ENCODE measurements at places on chromosomes 7 and 10. TPM values are rescaled to one million over a fixed set of nuclear protein-coding genes. Genes with fewer than 3 reads are reported as not detected.

The ITIH2 gene
- total RNA-seq: not detected

The SH2D4B gene
- total RNA-seq: not detected

The RBP3 gene
- not detected for total RNA-seq

The TLL2 gene
- total RNA-seq: 0.36 TPM

The DPY19L1 gene
- 17.1 TPM for total RNA-seq

The CDHR1 gene
- total RNA-seq: 0.27 TPM

The EMX2 gene
- not detected for total RNA-seq

The CPA2 gene
- total RNA-seq: not detected

The TMEM229A gene
- not detected for total RNA-seq

The SLC29A4 gene
- total RNA-seq: 1.1 TPM

The PKD2L1 gene
- total RNA-seq: not detected

The STRIP2 gene
- 4.4 TPM for total RNA-seq

The TMEM130 gene
- 3.2 TPM for total RNA-seq

The ZCWPW1 gene
- 7.8 TPM for total RNA-seq

The CLRN3 gene
- not detected for total RNA-seq

The ZNF107 gene
- total RNA-seq: 3.0 TPM

The DNAH11 gene
- 1.2 TPM for total RNA-seq

The PTPN20 gene
- 1.8 TPM for total RNA-seq

The AGMO gene
- not detected for total RNA-seq

The JAKMIP3 gene
- 0.71 TPM for total RNA-seq

The ASAH2 gene
- total RNA-seq: 0.14 TPM

The OPN4 gene
- total RNA-seq: not detected

The TMEM196 gene
- 0.16 TPM for total RNA-seq

The WEE2 gene
- total RNA-seq: not detected

The GRM3 gene
- total RNA-seq: not detected

The PAPSS2 gene
- total RNA-seq: 8.6 TPM

The TLX1 gene
- total RNA-seq: not detected

The HTR7 gene
- total RNA-seq: 1.2 TPM

The CALHM2 gene
- 50.0 TPM for total RNA-seq

The PROSER2 gene
- total RNA-seq: 0.71 TPM

The FBXL13 gene
- total RNA-seq: 2.5 TPM

The WDFY4 gene
- 2.0 TPM for total RNA-seq

All from sigmoid colon (tissue), 7 donors.